Stimulated activated CD8-positive, alpha-beta memory T cell treated with anti-CD3 and anti-CD28 coated beads, Interleukin-2, amount 100 ng/mL, for 1 hour (primary cell): ENCODE measurements at places on chromosomes 5 and 9.

GRCh38 chr5:66617991-66618768 is 22.0 kb downstream of the MAST4 start:
- DNase-seq = no peak

GRCh38 chr5:154708846-154709245 is 46.3 kb upstream of the LARP1 start:
- DNase-seq = no peak

DNA sequence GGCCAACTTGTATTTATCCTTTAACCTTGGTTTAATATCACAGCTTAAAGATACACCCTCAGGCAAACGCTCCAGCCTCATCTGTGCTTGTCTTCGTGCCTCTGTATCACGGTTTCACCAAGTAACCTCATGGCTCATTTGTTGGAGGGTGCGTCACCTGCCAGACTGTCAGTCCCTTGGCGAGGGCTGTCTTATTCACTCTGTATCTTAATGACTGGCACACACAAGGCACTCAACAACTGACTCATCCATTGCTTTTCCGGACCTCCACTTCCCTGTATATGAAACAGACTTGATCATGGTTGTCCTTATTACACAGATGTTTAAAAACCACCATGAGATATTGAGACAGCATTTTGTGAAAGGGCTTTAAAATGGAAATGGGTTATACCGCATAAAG is 28.0 kb downstream of the LCP2 start:
- DNase-seq = no peak

DNA sequence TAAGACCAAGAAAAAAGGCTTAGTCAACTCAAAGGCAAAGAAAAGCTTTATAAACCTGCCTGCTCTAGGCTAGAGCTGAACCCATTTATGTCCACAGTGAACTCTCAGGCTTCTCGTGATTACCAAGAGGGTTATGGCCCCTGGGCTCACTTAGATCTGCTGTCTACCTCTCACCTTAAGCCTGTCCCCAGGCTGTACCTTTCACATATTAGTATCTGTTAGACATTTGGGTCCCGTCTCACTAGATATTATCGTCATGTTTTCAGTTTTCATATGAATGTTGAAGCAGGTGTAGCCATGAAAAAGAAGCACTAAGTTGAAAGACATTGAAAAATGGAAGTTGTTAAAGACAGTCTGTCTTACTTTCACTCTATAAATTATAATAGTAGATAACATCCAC is 75.2 kb upstream of the COX7C start:
- no peak for DNase-seq

GRCh38 chr9:123039617-123040219 is 6.3 kb downstream of the GPR21 start:
- DNase-seq = no peak

GRCh38 chr5:10676946-10677345 is 84.1 kb downstream of the DAP start:
- no peak for DNase-seq

DNA sequence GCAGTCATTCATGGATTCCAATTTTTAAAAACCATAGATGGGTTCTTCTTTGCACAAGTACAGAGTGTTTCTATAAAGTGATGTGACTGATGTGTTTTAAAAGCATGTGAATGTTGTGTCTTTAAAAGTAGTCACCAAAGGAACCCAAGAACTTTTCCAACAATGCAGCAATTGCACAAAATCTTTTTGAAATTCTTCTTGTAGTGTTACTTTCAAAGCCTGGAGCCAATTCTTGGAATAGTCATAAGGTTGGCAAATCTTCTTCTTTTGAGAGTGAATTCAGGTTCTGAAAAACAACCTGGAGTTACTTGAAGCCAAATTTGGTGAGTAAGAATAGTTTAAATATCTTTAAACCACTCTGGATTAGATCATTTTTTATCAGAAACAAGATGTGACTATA is 10.5 kb downstream of the GRAMD2B start:
- no peak for DNase-seq

GRCh38 chr5:116532762-116533525 is 41.7 kb downstream of the SEMA6A start:
- DNase-seq = no peak

GRCh38 chr9:77879437-77879943 is 152.1 kb downstream of the GNAQ start:
- no peak for DNase-seq

GRCh38 chr9:18359335-18359734 is 114.6 kb upstream of the ADAMTSL1 start:
- DNase-seq = no peak

- DNase-seq = no peak
Measured at GRCh38 chr5:103393101-103393754, 134.7 kb downstream of the MACIR start.

DNA sequence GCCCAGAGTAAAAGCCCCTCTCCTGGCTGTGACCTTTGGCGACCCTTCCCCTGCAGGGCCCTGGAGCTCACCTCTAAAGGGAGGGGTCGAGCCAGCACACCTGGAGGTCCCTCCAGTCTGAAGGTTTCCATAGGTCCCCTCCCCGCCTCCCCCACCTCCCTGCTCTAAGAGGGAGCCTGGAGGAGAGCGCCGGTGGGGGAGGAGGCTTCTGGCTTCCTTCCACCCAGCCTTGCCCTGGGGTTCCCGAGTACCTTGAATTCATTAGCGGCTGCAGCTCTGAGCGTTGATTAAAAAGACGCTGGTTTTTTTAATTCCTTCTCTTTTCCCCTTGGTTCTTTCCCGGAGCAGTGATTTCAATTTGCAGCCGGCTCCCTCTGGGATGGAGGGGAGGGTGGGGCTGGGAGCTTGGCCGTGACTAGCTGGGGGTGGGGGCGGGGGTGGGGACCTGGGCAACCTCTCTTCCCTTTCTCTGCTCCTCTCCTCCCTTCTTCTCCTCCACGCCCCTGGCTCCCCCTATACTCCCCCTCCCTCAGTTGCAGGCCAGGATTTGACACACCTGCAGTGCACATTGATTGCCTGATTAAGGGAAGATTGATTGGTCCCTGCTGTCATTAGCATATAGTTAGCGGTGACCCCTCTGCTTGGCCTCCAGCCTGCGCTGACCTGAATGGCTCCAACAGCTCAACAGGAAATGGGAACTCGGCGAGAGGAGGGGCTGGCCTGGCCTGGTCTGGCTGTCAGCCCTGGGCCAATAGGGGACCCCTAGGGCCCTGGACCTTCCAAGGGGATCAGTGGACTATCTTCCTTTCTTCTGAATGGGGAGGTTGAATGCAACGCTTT is 67.5 kb upstream of the RAPGEF1 start:
- DNase-seq = no peak

DNA sequence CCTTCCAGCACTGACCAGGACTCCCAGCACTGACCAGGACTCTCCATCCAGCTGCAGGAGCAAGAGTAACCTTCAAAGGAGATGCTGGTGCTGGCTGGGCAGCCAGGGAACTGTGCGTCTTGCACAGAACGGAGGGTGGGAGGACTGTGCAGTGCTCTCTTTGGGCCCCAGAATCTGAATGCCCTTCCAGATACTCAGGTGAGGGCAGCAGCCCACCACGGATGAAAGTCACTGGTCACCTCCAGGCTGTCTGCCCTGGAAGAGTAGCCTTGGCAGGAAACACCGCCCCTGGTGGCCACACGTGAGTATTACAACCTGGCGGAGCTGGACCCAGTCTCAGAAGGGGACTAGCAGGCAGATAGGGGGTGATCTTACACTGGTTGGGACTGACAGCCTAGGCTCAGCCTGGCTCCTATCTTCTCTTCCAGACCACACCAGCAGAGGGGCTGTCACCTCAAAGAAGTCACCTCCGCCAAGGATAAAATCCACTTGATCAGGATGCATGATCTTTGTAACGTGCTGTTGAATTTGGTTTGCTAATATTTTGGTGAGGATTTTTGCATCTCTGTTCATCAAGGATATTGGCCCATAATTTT is 4.8 kb upstream of the SARDH start:
- peak; percentile 61 for DNase-seq

GRCh38 chr9:129412814-129413536 is 207.9 kb downstream of the C9orf50 start:
- no peak for DNase-seq

GRCh38 chr9:134951461-134951860 is 33.7 kb upstream of the FCN1 start:
- DNase-seq = no peak

GRCh38 chr5:156366521-156366920 is 39.6 kb downstream of the SGCD start:
- no peak for DNase-seq

DNA sequence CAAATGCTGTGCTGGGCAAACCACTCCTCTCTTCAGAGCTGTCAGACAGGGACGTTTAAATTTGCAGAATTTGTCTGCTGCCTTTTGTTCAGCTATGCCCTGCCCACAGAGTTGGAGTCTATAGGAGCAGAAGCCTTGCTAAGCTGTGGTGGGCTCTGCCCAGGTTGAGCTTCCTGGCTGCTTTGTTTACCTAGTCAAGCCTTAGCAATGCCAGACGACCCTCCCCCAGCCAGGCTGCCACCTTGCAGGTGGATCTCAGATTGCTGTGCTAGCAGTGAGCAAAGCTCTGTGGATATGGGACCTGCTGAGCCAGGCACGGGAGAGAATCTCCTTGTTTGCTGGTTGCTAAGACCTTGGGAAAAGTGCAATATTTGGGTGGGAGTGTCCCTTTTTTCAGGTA is 314.9 kb downstream of the NNT start:
- DNase-seq = no peak

GRCh38 chr9:88623698-88624097 is 88.7 kb downstream of the NXNL2 start:
- DNase-seq = no peak

DNA sequence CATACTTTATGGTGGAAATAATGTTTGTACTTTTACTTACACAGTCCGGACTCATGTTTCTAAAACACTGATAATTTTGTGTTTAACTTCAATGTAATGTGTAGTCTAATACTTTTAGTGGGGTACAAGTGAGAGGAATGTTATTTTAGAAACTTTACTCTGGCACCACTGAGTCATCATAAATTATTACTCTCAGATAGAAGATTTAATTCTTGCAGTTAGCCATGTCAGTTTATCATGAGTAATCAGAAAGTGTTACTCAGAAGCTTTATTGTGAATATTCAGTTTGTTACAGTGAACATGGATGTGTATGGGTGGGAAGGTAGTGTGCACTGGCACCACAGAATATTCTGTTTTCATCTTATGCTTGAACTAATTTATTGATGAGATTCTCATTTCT is 20.0 kb downstream of the OGN start:
- no peak for DNase-seq

- no peak for DNase-seq
Measured at GRCh38 chr5:59036274-59036961, 453.5 kb downstream of the RAB3C start.

DNA sequence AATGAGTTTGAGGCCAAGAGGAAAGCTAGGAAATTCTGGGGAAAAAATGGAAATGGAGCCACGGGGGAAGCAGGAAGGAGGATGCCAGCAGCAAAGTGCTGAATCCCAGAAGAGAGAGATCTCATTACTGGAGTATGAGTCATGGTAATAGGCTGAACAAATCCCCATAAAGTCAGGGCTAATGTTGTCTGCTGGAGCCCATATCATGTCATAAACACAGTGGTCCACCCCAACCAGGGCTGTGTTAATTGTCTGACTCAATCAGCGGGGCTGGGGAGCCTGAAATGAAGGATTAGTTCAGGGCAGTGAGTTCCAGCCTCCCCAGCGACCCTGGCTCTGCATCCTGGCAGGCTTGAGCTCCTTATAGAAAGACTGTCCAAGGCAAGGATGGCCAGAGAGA is 68.8 kb downstream of the TLR4 start:
- no peak for DNase-seq

GRCh38 chr5:139726248-139726647 is 69.4 kb upstream of the PSD2 start:
- DNase-seq = no peak

DNA sequence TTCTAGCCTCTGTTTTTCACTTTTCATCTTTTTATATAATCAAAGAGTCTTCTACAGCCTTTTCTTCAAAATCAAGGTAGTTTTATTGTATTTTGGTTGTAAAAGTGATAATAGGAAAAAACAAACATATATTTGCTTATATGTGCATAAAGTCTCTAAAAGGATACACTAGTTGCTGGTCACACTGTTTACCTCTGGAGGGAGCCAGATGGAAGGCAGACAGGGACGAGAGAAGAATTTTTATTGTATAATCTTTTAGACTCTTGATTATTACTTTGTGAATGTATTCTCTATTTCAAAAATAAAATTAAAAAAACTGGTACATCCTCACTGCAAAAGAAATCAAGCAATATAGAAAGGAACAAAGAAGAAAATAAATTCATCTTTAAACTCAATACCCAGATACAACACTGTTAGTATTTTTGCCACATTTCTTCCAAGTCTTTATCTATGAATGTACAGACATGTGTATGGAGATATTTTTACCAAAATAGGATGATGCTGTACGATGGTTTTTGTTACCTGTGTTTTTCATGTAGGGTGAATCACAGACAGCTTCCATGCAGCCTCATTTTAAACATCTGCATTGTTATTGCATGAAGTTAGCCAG is 6.1 kb upstream of the RNF183 start:
- no peak for DNase-seq

GRCh38 chr5:75460532-75460931 is 50.9 kb downstream of the CERT1 start:
- no peak for DNase-seq

DNA sequence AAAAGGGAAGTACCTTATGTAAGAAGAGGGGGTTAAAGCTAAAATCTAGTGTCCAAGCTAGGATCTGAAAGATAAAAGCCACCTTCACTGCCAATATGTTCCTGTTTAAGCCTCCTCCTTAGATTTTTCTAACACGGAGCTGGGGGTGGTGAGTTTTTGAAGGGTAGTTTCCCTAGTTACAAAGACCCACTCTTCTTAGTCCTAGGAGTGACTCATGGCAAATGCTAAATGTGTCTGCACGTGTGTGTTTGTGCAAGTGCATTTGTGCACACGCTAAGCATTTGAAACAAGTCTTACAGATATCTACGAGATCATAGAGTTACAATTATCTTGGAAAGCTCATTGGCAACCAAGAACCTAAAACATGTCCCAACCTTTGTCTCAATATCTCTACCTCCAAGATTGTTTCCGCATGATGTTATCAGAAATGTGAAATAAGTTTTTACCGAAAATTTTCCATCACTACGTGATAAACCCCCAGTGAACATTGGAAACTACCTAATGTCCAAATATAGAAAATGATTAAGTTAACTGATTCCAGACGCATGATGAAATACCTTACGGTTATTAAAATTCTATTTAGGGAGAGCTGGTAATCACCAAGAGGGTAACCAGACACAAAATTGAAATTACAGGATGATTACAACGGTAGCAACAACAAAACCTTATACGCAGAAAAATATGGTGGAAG is 78.0 kb upstream of the HRH2 start:
- DNase-seq = no peak

DNA sequence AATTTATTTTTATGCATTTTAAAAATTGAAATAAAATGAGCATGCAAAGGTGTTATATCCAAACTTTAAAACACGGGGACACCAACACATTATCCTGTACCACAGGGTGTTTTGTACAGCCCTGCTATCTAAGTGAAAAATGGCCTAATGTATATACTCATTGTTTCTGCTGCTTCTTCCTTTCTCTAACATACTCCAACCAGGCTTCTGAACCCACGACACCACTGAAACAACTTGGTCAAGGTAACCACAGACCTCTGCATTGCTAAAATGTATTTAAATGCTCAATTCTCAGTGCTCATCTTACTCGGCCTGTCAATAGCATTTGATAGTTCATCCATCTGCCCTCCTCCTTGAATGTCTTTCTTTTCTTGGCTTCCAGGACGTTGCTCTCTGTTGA is 48.3 kb downstream of the DENND1A start:
- no peak for DNase-seq
